D721Med (cell line): ENCODE measurements at places on chromosomes 16 and 17.

GRCh38 chr16:9340526-9341256, 249.2 kb downstream of the HAPSTR1 start:
- DNase-seq, result no peak

DNA sequence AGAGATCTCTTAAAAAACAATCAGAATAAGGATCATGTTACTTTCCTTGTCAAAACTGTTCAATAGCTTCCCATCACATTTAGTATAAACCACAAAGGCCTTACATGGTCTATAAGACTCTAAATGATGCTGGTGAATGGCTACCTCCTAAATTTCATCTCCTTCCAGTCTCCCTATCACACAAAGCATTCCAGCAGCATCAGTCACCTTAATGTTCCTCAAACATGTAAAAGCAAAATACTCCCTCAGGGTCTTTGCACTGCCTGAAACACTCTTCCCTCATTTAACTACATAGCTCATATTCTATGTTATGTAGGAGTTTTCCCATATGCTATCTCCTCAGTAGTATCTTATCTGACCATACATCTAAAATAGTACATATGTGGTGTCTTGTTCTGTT, 53.5 kb upstream of the INTS2 start:
- DNase-seq, result no peak

DNA sequence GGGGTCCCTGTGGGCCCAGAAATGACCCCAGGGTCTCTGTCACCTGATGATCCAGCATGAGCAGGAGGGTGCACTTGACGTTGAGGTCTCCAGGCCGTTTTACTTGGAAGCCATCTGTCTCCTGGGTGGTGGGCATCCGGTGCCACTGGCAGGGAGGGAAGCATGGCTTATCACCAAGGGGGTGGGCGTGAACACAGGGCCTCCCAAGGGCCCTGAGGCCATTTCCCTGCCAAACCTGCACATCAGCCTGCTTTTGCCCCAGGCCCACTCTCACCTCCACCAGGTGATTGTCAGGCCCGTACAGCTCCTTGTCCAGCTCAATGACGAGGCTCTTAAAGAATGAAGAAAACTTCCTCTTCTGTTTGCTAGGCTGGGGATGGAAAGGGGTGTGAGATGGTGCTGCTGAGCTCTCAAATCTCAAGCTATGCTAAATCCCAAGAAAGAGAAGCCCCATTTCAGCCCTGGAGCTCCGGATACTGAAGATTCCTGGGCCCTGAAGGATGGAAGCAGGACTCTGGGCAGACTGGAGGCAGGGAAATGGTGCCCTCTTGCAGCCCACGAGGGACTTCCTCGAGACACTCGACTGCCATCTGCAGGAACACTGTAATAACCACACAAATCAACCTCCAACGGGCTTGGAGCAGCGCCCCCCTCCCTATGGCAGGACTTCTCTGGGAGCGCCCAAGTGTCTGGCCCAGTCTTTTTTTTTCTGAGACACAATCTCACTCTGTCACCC, 7.1 kb upstream of the FTSJ3 start:
- DNase-seq, result no peak

GRCh38 chr17:64187093-64187895, 57.4 kb upstream of the ERN1 start:
- no peak for DNase-seq

- DNase-seq, result no peak
These were observed 12.0 kb downstream of the UNC13D start for GRCh38 chr17:75832164-75832651.

DNA sequence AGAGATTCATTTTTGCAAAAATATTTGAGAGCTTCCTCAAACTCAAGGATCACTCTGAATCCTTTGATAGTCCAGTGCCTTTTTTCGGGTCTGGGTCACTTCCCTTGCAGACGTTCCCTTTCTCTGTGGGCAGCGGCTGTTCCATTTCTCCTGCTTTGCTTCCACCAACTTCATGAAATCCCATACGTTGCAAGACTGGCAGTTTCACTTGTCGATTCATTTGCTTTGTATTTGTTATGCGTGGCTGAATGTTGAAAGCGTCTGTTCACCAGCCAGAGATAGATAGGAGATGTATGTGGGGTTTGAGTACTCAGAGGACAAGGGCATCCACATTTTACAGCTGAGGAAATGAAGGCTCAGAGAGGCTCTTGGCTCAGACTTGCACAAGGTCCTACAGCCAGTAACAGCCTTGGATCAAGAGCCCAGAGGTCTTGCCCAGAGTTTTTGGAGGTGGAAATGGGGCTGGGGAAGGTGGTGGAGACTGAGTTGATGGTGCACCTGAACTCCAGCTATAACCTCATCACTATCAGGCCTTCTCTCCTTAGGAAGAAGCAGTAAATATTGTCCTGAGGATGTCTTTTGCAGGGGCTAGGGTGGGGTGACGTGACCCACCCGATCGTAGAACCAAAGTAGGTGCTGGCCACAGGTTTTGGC, 1.3 kb upstream of the CCDC102A start:
- no peak for DNase-seq

- no peak for DNase-seq
These were observed 431 bp downstream of the SLFN11 start for GRCh38 chr17:35372846-35373533.

DNA sequence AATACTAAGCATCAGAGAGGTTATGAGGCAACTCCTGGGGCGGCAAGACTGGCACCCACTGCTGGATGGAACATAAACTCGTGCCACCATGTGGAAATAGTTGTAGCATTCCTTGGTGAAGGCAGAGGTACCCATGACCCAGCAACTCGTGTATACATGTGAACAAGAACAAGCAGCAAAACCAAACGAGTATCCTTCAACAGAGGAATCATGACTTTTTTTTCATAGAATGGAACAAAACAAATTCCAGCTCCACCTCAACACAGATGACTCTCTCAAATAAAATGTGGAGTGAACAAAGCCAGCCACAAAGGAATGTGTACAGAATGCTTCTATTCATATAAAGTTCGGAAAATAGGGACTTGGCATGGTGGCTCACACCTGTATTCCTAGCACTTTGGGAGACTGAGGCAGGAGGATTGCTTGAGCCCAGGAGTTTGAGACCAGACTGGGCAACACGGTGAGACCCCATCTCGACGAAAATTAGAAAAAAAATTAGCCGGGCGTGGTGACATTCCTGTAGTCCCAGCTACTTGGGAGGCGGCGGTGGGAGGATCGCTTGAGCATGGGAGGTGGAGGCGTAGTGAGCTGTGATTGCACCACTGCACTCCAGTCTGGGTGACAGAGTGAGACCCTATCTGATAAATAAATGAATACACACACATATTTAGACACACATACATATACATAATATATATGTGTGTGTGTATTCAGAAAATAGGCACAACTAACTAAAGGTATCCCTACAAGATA, 35.3 kb downstream of the B9D1 start:
- DNase-seq, result no peak

DNA sequence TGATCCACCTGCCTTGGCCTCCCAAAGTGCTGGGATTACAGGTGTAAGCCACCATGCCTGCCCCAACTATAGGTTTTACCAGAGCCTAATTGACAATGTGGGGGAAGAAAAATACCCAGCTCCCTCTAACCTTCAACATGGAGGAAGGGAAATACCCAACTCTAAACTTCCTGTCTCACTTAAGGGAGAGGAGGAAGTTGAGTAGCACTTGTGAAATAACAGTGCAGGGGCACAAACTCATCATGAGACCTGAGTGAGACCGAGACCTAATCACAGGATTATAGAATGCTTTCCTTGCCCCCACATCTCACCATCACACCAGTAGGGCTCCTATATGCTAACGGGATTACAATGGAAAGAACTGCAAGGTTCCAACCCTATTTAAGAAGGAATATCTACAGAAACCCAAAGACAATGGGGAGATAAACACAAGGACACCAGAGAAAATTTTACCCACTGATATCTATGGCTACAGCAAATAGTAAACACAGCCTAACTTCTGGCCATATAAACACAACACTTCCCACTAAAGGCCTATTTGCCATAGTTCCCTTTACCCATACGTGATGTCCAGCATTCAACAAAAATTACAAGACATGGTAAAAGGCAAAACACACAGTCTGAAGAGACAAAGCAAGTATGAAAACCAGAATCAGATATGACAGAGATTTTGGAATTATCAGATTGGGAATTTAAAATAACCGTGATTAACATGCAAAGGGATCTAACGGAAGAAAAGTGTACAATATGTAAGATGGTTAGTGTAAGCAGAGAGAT, 26.9 kb downstream of the OR3A1 start:
- DNase-seq, result no peak

- DNase-seq, result no peak
These were observed 206.4 kb downstream of the HS3ST3A1 start for GRCh38 chr17:13395346-13395745.

DNA sequence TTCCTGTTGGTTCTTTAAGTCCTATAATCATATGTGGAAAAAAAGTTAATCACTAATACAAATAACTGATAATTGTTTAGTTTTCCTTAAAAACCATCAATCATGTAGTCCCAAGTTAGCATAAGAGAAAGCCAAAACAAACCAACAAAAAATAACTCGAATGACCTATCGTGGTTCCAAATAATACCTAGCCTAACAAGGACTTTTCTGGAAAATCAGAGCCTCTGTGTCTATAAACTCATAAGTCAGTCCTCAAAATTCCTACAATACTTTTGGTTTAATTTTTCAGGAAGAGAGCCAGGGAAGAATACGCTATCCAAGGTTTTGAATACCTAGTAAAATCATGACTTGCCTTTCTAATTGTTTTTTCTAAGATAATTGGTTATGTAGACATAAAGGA, 975.3 kb upstream of the SOX9 start:
- DNase-seq, result no peak

GRCh38 chr17:41992576-41992975, 24.7 kb downstream of the DNAJC7 start:
- no peak for DNase-seq

GRCh38 chr17:68749349-68750207, 148.4 kb upstream of the FAM20A start:
- DNase-seq, result no peak

DNA sequence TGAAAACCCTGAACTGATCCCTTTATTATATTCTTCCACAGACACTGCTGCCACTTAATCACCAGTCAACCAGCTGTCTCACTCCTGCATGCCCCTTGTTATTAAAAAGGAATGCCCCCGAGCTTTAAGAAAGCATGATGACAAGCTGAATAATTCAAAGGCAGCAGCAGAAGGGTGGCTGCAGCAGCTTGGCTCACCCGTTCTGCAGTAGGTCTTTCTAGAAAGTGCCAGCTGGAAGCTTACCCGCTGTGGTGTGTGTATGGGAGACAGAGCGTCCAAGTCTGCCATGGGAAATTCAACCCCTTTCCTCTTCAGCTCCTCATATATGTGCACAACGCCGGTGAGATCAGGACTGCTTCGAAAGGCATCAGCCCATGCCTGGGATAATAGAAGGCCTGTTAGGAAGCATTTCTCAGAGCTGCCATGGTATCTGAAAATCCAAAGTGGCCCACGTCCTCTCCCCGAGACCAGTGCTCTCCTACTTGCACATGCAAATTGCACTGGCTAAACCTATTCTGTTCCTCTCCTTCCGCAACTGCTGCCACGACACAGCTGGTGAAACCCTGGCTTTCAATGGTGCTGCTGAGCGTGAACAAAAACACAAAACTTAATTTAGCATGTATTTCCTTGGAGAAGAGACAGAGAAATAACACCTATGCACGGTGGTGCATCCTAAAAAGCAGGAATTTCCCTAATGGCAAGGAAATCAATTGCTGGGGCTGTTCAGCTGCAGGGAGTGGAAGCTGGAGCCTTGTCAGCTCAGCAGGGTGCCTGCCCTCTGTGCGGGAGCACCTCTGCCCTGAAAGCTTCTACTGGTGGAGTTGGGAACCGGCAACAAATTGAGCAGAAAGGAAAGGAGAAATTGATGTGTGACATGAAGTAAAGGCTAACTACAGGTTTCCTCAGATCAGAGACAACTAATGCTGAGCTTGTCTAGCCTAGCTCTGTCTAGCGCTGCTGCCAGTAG, 47.9 kb upstream of the SREBF1 start:
- no peak for DNase-seq

DNA sequence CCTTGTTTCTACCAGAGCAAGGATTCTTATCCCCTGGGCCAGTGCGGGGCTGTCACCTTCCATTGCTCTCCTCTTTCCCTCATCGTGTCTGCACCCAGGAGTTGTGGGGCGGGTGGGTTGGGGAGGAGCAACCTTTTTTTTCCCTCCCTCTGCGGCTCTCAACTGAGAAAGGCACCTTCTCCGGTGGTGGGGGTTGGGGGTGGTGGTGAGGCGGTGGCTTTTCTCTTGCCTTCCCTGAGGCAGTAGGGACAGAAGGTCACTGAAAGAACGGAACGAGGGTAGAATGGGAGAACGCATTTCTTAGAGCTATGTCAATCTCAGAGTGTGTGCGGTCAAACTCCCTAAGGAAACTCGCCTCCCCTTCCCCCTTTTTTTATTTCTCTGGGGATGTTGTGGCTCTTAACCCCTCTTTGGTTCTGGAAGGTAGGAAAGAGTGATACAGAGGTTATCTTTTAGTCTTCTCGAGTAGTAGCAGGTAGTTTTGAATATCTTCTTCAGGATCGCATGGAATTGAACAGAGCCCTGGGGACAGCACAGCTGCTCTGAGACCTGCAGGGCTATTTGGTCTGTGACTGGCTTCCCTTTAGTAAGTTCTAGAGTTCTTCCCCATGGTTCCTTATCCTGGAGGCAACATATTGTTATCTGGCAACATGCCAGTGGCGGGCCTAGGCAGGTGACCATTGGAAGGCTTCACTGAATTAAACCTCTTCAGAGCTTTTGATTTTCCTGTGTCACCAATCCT, 994 bp downstream of the CLTC start:
- DNase-seq, result no peak

DNA sequence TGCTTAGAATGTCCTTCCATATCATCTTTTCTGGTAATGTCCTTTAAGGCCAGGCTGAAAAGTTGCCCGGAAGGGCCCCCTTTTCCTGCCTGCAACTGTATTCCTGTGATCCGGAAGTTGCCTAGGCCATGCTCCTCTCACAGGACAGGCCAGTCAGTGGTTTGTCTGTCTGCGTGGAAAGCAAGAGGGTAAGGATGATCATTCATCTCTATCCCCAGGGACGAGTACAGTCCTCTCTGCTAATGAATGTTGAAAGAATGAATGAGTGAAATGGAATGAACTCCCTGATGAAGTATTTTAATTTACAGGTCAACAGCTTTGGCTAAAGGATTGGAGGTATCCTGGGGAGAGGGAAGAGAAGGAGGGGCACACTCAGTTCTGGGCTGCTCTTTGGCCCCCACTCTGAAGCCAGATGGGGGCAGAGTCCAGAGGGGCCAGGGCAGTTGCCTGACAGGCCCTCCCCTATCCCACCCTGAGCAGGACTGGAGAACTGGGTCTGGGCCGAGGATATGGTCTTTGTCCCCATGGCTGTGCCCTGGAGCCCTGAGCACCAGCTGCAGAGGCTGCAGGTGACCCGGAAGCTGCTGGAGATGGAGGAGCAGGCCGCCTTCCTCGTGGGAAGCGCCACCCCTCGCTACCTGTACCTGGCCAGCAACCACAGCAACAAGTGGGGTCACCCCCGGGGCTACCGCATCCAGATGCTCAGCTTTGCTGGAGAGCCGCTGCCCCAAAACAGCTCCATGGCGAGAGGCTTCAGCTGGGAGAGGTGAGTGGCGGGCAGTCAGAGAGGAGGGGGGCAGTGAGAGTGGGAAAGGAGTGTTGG, 3.2 kb downstream of the AOC3 start:
- DNase-seq, result no peak

GRCh38 chr17:14304222-14304772, 3.4 kb downstream of the HS3ST3B1 start:
- DNase-seq, result no peak

GRCh38 chr16:70804153-70804733, 3.3 kb upstream of the VAC14 start:
- no peak for DNase-seq

GRCh38 chr16:83713597-83713996, 94.2 kb upstream of the HSBP1 start:
- DNase-seq, result no peak
